ENCODE measurements at places on chromosomes 5 and 9.

DNA sequence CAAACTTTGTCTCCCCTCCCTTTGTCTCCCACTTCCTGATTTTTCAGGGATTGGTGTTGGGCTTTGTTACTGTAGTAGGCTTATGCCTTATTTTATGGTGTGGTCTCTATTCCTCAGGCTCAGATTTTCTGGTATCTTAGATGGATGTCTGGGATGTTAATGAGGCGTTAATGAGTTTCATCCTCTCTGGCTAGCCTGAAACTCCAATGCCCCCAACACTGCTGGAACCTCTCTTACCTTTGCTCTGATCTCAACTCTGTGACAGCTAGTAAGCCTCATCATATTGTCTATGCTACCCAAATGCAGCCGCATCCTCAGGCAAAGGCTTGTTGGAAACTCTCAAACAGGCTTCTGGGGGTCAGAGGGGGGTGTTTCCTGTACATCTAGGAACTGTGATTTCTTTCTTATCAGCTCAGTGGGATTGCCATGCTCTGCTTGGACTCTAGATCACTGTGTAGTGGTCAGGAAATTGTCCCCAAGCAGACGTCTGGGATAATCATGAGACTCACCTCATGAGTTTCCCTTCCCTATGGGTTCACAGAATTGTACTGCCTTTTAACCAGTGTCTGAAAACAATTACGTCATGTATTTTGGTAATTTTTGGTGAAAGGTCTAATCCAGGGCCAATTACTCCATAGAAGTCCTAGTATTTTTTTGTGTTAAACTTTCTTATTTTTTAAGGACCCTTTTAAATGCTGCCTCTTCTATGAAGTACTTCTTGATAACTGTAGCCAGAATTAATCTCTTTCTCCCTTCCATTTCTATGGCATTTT is 88.8 kb upstream of the TRPC7 start:
- DNase-seq: no peak

DNA sequence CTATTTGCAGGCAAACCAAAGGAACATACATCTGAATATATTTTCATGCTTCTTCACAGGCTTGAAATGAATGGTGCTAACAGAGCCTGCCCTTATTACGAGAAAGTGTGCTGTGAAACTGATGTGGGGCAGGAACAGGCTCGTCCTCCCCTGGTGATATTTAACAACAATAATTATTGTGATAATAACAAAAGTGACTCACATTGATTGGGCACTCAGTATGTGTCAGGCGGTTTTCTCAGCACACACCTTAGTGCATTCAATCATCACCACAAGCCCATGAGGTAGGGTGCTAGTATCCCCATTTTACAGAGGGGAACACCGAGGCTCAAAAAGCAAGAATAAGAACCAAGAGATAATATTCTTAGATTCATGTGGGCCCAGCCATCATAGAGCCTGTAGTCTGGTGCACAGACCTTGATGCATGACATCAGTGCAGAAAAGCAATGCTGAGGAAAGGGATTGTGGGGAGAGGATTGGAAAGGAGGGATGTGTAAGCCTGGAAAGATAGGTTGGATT is 18.1 kb upstream of the BOD1 start:
- no peak for DNase-seq

GRCh38 chr5:143108498-143109128 is 294.9 kb downstream of the NR3C1 start:
- no peak for DNase-seq

DNA sequence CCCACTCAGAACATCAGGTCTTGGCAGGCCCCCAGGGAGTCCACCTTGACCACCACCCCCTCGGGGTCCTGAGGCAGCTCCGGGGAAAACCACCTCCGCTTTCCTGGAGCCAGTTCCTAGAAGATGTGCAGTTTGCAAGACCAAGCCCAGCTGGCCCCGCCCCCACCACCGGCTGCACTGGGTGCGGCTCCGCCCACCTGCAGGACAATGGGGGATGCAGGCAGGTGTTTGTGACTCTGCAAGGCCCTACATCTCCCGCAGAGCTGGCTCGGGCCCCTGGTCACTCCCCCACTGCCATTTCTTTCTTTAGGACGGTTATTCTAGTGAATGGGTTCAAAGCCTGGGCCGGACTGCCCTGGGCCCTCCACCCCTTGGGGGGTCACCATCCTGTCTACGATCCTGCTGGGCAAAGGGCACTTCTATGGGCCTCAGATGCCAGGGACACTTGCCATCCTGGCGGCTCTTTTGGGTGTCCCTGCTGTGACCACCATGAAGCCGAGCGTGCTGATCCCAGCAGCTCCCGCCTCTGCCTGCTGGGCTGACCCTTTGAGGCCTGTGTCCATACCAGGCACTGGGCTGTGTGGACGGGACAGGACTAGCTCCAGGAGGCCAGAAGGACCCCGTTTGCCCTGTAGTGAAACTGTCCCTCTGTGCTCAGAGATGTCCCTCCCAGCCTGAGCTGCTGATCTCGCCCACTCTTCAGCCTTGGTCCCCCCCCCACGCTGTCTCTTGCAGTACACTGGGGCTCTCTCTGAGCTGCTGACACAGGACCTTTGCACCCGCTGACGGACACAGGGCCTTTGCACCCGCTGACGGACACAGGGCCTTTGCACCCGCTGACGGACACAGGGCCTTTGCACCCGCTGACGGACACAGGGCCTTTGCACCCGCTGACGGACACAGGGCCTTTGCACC is 5.9 kb upstream of the NACC2 start:
- DNase-seq: no peak

- no peak for DNase-seq
Measured at GRCh38 chr5:105428451-105429380, 1866.1 kb upstream of the NUDT12 start.

GRCh38 chr5:81665795-81666194 is 85.1 kb downstream of the SSBP2 start:
- no peak for DNase-seq

GRCh38 chr5:180914646-180915045 is 15.7 kb downstream of the BTNL8 start:
- DNase-seq: no peak

- no peak for DNase-seq
Measured at GRCh38 chr5:144378681-144379080, 208.0 kb downstream of the KCTD16 start.

DNA sequence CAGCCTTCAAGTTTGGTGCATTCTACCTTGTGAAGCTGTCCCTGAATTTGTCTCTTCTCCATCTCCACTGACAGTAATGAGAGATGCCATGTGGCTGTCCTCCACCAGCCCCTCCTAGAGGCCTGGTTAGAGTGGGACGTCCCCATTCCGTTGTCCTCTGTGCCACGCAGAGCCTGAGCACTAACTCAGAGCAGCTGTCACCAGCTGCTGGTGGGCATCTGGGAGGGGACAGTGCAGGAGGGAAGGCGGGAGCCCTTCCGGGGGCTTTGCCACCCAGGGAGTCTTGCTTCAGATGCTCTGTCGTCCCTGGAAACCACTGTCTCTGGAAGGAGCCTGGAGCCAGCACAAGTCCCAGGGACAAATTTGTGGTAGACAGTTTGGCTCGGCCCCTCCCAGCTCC is 78.6 kb downstream of the PDZD2 start:
- DNase-seq: no peak

DNA sequence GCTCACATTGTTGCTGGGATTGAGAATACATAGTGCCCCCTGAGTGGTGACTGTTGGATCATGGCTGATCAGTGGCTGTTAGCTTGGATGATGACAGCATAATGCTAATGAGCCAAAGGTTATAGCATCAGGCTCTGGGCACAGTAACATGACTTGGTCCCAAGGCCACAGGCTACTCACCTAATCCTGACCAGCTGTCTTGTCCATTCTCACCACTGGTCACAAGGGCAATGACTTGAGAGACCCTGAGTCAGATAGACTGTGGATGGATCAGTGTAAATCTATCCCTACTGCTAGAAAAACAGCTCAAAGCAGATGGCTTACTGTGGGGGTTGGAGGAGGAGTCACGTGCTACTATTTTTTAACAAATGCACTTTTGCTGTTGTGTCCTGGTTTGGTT is 74.7 kb downstream of the AOPEP start:
- DNase-seq: no peak

GRCh38 chr5:142109331-142110045 is 909 bp downstream of the NDFIP1 start:
- DNase-seq: peak; percentile 66

DNA sequence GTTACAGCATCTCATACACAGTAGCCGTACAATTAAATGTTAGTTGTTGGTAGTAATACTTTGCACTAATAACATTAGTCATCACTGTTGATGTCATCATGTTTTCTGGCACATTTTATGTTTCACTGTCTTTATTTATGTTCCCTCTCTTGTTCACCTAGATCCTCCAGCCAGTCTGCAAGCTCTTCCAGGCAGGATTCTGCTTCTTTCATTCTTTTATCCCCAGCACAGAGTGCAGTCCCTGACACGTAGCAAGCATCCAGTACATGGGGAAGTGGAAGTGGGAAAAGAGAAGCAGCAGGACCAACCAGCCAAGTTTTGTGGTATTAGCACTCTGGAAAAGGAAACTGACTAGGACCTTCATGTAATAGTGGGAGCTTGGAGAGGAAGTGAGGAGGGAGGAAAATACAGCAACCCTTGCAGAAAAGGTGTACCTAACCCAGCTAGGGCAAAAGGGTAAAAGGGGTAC is 89.7 kb upstream of the SLC44A1 start:
- no peak for DNase-seq

DNA sequence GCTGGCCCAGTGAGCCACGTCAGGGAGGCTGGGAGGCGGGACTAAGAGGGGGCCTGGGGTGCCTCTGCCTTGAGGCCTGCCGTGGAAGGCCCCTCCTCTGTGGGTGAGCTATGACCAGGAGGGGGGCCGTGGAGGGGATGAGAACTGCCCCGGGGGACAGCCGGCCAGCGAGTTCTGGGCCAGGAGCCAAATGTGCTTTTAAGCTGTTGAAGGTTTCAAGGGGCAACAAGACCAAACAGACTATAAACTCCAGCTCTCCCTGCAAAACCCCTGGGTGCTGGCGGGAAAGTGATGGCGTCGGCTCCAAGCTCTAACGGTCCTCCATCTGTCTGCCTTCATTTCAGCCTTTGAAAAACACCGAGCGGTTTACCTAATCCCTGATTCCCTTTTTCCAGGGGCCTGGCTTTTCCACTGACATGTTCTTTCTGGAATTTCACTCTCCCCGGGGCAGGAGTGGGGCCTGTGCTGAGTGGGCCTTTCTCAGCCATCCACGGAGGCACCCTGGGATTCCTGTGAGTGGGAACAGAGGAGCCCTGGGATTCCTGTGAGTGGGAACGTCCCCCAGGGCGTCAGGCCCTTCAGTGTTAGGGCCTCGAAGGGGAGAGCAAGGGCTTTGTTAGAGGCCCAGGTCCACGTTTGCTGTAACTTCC is 65.6 kb downstream of the COL5A1 start:
- no peak for DNase-seq

DNA sequence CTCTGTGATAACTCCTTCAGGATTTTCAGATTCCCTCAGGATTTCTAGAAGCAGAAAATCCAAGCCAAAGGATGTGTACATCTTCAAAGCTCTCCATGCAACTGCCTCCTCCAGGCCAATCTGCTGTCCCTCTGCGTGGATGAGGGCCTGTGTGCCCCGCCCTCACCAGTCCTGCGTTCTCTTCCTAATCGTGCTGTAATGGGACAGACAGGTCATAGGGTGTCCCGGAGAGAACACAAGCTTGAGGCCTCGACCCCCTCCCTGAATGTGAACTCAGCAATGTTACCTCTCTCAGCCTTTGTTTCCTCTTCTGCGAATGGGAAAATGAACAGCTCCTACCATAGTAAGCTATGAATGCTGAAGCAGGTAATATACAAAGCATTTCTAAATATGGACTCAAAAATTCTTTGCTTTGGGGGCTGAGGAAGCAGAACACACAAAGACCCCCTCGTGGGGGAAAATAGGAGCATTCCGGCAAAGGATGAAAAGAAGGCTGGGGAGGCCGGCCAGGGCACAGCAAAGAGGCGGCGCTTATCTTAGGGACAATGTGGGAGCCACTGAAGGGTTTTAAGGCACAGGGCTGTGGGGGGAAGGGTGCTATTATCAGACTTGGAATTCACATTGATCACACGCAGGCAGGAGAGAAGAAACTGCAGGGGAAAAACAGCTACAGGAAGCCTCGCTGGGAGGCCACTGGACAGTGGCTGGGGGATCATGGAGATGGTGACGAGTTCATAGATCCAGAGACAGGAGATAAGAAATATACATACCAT is 57.2 kb upstream of the FBXW11 start:
- no peak for DNase-seq

DNA sequence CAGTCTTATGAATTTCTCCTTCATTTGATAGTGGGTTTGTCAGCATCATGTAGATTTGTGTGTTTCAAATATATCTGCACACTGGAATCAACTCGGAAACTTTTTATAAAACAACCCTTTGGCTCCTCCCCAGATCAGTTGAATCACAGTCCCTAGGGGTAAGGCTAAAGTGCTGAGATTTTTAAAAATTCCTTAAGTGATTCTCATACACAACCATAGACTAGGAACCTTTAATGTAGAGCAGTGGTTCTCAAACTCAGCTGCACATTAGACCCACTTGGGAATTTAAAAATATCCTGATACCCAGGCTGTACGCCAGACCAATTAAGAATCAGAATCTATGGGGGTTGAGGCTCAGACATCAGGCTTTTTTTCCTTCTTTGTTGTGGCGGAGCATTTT is 17.5 kb upstream of the JAK2 start:
- no peak for DNase-seq

- DNase-seq: peak; percentile 34
Measured at GRCh38 chr5:96627792-96628398, 34.3 kb upstream of the CAST start.

- peak; percentile 61 for DNase-seq
Measured at GRCh38 chr5:139747583-139748504, 47.8 kb upstream of the PSD2 start.

DNA sequence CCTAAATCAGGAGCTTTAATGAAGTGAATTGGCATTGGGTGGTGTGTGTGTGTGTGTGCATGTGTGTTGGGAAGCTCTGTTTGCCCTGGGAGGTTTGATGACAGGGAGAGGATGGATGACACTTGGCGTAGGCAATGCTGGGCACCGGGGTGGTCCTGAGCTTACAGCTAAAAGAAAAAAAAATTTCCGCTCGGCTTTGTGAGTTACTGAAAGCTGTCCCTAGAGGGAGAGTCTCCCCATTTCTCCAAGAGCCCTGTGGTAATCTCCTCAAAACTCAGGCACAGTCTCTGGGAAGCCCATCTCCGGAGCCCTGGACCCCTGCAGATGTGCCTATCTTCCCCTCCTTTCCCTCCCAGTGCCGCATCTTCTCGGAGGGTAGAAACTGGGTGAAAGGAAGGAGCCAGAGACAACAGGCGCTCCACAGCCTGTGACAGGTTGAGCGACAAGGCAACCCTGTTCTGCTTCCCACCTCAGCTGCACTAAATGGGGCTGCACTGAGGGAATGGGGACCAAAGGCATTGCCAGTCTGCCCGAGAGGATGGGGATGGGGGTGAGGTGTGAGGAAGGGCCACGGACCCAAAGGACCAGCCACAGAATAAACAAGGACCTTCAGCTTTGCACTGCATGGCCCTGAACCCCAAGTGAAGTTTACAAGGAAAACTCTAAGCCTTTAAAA is 35.8 kb upstream of the TIFAB start:
- no peak for DNase-seq

DNA sequence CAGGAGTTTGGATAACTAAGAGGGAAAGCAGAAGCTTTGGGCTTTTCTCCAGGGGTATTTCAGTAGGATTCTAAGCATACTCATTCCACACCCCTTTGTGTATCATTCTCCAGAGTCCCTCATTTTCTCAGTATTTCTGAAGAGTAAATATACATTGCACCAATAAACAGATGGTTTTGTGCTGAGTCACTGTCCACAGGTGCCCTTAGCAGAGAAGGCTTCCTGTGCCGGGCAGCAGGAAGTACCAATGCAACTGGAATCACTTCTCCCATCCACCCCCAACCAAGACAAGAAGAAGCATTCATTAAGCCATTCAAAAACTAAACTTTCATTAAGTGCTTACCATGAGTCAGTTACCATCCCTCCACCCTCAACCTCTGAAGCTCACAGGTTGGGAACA is 3.6 kb upstream of the CCNJL start:
- DNase-seq: no peak
